ENCODE measurements at places on chromosomes 3 and 15. TPM values are rescaled to one million over a fixed set of nuclear protein-coding genes. Genes with fewer than 3 reads are reported as not detected.

The CCDC9B gene
- 4.0 TPM for total RNA-seq

The ZNF80 gene
- not detected for total RNA-seq

The WDR72 gene
- total RNA-seq, result not detected

The FOXL2NB gene
- total RNA-seq, result not detected

The SCN10A gene
- total RNA-seq, result not detected

The ACTL6A gene
- 159 TPM for total RNA-seq

GRCh38 chr3:63519426-63519825 is 133.0 kb upstream of the SNTN start:
- no peak for DNase-seq

GRCh38 chr15:79433276-79433990 is 1.3 kb downstream of the MINAR1 start:
- DNase-seq, result no peak

DNA sequence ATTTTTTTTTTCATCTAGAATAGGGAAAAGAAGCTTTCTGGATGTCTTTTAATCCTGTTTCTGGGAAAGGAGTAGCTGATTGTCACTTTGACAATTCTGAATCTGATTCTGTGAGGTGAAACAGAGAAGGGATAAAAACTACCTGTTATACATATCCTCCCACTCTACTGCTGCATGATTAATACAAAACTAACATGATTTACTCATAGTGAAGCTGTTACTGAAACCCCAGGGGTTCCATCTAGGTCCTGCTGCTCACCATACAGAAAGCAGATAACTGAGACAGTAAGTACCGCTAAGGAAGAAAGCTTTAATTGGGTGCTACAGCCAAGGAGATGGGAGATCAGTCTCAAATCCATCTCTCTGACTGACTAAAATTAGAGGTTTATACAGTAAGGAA is 610.9 kb upstream of the ALCAM start:
- DNase-seq, result no peak

GRCh38 chr3:25064681-25065080 is 363.4 kb upstream of the RARB start:
- no peak for DNase-seq

GRCh38 chr3:169165196-169166158 is 498.0 kb downstream of the MECOM start:
- DNase-seq, result no peak

- no peak for DNase-seq
These were observed 27.1 kb downstream of the CLRN1 start for GRCh38 chr3:150945226-150946032.

DNA sequence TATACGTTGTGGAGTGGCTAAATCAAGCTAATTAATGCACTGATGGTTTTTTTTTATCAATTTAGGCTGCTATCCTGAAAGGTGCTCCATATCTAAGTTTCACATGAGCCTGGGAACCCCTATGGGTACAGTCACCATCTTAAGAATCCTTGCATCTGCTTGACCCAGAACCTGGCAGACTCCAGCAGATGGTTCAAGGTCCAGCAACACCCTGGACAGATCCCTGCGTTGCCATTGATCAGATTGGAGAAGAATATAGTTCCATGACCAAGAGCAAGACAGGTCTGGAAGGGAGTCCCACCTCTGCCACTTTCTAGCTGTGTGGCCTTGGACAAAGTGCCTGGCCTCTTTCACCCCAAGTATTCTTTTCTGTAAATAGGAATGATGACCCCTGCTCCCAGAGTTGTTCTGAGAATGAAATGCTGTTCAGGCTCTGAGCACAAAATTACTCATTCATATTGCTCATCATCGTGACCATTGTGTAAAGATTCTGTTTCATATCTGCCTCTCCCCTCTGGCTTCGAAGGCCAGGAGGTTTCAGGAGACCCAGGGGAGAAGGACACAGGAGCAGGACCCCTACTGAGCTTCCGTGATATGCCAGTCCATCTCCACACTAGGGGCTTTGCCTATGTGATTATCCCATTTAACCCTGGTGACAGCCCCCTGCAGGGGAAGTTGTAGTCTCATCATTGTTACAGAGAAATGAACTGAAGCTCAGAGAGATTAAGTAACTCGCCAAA is 30.0 kb upstream of the TSEN2 start:
- no peak for DNase-seq

DNA sequence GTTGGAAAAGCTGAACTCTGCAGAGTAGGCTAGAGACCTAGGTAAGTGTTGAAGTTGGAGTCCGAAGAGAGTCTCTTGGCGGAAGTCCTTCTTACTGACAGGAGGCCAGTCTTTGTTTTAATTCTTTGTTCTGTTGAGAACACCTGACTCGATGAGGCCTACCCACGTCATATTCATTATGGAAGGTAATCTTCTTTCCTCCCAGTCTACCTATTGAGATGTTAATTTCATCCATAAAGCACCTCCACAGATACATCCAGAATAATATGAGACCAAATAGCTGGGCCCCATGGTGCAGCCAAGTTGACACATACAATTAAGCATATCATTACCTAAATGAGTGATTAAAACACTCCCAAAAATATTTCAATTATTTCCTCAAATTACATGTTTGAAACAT is 515.5 kb downstream of the CADM2 start:
- DNase-seq, result no peak

- no peak for DNase-seq
These were observed 173.1 kb downstream of the POTEB3 start for GRCh38 chr15:21267226-21267625.

GRCh38 chr15:26125664-26126063 is 262.5 kb upstream of the ATP10A start:
- no peak for DNase-seq

- no peak for DNase-seq
These were observed 3.3 kb upstream of the TAMM41 start for GRCh38 chr3:11850003-11850402.

DNA sequence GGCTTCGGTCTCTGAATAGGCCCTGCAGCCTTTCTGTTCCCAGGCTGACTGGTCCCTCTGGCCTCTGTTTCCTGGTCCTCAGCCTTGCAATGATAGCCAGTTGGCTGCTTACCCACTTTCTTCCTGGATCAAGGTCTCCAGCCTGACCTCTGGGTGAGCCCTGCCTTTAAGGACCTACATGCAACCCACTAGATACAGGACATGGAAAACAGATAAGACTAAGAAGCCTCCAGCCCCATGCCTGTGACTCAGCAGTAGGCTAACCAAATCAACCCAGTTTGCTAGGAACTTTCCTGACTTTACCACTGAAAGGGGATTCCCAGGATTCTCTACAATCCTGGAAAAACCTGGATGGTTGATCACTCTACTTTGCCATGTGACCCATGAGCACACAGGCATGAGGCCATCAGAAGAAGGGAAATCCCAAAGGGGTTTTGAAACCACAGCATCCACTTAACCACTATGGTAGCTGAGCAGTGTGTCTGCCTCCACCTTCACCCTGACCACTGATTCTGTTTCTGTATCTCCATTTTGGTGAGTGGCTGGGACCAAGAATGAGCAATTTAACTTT is 188.1 kb downstream of the CHST2 start:
- DNase-seq, result peak; percentile 12

GRCh38 chr3:11629716-11630115 is 14.0 kb downstream of the VGLL4 start:
- DNase-seq, result peak; percentile 27

- DNase-seq, result no peak
These were observed 6.3 kb upstream of the RARB start for GRCh38 chr3:25421747-25422146.

Measured in MG63 (cell line).